CD4-positive, alpha-beta T cell (primary cell): ENCODE measurements at places on chromosomes 6 and 20.
A peak's percentile ranks its signal among the peaks of the same experiment; 100 is the strongest.

- no peak for DNase-seq
These were observed 93.8 kb upstream of the SIRPA start for GRCh38 chr20:1801225-1801928.

GRCh38 chr6:134249239-134249758, 68.6 kb downstream of the SGK1 start:
- DNase-seq = no peak

DNA sequence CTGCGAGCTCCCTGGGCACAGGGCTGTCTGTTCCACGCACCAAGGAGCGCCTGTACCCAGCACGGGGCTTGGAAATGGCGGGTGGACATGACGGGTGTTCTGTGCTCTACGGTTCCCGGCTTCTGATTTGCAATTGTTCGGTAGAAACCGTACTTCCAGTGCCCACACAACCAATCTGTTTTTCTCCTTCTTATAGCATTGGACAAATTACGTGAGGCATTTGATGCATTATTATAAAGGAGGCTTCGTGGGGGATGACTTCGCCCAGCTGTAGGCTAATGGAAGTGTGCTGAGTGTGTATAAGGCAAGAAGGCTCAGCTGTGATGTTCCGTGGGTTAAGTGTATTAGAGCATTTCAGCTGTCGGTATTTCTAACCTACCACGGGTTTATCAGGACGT, 9.8 kb upstream of the RPS21 start:
- DNase-seq = no peak

DNA sequence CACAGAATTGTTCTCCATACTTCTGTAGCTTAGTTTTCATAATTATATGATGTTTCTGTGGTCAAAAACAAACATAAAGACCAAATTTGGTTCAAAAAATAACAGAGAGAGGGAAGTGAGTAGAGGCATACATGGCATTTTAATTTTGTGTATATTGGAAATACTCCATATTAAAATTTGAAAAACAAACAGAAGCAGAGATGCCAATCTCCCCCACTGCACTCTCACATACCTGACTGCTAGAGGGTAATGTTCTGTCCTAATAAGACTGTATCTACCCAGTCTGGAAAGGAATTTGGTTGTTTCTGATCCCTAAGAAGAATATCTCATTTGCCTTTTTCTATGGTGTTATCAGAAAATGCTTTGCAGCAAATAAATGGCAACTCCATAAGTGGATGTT, 959.0 kb upstream of the FLRT3 start:
- DNase-seq = no peak

GRCh38 chr20:62301773-62302340, 940 bp upstream of the ADRM1 start:
- peak; percentile 84 for DNase-seq
